NCI-H187 treated with DMSO at 0.1 percent for 48 hours (cell line): ENCODE measurements at places on chromosomes 6 and 20.

GRCh38 chr6:111416529-111416928 lies 66.5 kb downstream of the REV3L start:
- DNase-seq = no peak

GRCh38 chr6:62283796-62284411 lies 2.1 kb downstream of the KHDRBS2 start:
- no peak for DNase-seq

DNA sequence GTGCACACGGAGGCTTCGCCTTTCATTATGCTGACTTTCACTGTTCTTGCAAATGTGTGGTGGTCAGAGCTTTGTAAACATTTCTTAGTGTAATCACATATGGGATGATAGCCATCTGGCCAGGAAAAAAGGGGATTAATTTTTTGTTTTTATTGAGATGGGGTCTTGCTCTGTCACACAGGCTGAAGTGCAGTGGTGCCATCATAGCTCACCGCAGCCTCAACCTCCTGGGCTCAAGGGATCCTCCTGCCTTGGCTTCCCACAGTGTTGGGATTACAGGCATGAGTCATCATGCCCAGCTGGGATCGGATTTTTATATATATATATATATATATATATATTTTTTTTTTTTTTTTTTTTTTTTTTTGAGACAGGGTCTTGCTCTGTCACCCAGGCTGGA lies 11.0 kb upstream of the TIAM2 start:
- no peak for DNase-seq

DNA sequence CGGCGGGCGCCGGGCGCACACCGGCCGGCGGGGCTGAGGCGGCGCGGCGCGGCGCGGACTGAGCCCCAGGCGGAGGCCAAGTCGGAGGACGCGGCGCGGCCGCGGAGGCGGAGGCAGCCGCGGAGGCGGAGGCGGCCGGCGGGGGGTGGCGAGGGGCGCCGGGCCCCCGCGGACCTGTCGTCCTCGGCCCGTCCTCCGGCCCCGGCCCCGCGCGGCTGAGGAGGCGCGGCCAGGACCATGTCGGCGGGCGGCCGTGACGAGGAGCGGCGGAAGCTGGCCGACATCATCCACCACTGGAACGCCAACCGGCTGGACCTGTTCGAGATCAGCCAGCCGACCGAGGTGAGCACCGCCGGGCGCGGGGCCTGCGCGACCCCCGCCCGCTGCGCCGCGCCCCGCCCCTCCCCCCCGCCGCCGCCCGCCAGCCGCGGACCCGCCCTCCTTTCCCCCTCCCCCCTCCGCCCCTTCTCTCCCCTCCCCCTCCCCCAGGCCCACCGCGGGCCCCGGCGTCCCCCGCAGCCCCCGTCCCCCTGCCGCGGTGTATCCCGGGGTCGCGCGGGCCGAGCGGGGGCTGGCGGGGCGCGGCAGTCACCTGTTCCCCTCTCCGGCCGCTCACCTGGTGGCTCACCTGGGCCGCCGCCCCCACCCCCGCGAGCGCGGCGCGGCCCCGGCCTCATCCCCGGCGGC lies at the start of gene AFDN:
Gene AFDN (plus strand): TSS at position 16 of the 687 bp plus-strand sequence. CDS start 222 bp downstream, at position 238.
- no peak for DNase-seq

- no peak for DNase-seq
Observed at GRCh38 chr6:110708295-110708950, 106.8 kb downstream of the CDK19 start.

DNA sequence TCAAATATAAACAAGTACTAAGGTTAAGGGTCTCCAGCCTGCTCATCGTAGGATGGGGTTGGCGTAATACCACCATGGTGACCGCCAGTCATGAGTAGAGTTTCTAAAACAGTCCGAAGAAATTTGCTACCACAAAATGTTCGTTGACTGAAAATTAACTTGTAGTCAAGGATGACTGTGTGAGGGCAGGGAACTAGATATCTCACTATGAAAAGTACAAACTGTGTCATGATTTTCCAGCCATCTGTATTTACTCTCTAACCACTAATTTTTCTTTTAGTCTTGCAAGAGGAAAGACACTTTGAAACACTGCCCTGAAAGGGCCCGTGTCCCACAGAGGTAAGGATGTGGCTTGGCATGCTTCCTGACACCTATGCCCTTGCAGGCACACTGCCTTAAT lies 99.7 kb downstream of the IRF4 start:
- no peak for DNase-seq

GRCh38 chr6:137637121-137637520 lies 142.9 kb upstream of the OLIG3 start:
- DNase-seq = no peak

GRCh38 chr20:23584434-23585199 lies 16.3 kb upstream of the CST9L start:
- DNase-seq = no peak

GRCh38 chr6:139713900-139714506 lies 339.6 kb upstream of the CITED2 start:
- no peak for DNase-seq

- DNase-seq = no peak
Observed at GRCh38 chr20:58056021-58056591, 172.3 kb downstream of the ANKRD60 start.

DNA sequence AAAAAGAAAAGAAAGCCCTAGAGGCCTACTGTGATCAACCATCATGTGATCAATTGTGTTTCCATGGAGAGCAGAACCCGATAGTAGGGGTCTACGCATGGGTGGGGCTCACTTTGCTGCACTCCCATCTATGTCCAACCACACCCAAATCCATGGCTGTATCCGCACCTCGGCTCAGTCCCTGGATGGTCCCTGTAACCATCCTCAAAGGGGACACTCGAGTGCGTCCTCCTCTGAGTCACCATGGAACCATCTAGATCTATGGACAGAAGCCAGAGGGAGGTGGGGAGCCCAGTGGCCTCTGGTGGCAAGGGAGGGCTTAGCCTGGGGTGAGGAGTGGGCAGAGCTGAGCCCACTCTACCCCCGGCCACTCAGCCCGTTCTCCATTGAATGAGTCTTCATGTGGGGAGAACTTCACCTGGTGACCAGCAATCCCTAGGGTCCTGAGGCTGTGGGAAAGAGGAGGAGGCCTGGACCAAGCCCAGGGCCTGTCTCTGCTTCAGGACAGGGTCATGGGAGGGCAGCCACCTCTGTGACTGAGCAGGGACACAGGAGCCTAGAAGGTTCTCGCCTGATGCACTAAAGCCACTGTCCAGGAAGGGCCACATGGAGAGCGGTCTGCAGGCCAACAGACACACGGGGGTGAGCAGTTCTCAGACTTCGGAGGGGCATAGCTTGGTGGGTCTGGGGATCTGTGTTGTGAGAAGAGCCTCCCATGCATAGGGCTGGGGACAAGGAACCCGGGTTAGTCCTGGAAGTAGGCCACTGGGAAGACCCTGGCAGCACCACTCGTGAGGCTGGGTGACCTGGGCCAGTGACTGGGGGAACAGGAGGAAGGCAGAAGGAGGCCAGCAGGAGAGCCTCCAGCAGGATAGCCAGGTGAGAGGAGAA lies 19.3 kb downstream of the RAET1L start:
- no peak for DNase-seq

DNA sequence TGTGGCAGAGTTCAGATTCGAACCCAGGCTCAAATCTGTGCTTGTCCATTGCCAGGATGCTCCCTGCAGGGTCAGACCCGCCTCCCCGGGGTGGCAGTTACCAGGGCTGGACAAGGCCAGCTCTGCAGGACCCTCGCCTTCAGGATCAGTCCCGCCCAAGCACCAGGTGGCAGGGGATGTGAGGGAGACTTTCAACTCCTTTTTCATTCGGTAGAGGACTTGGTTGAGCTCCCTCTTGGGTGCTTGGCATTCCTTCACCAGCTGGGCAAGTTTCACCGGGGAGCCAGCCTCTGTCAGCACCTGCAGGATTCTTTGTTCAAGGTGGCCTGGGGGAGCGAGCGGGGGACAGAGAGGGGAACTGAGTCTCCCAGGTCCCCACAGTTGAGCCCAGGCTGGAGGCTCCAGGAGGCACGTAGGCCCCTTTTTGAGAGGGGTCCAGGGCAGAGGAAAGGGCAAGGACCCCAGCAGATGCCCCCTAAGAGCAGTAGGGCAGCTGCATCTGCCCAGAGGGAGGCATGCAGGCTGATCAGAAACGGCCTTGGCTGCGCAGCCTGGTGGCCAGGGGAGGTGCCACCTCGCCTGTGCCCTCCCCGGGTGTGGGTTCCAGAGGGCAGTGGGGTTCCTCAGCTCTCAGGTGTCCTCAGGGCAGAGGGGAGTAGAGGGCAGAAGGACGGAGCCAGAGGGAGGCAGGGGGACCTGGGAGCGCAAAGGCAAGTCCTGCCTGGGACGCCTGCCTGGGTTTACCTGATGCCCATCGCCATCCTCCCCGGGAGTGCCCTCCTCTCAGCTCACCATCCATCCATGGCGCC lies 3.9 kb downstream of the ZBP1 start:
- DNase-seq = no peak

DNA sequence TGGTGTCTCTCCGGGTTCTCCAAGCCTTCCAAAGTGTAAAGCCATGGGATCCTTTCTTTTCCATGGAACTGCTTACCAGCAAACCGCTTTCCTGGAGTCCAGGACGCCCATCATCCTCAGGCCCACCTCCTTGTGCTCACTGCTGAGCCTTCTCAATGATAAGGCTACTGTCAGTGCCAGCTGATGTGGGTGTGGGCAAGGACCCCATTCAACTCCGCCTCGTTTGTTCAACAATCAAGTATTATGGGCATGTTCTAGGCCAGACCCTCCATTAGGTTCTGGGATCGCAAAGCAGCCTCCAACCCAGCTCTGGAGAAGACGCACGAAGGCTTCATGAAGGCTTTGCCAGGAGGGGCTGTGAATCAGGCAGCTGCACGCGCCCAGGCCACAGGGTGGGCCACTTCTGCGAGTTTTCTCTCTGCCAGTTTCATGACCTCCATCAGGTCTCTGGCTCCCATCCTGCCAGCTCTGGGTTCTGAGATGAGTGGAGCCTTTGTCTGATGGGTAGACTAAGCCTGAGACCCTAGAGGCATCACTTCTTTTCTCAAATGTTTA lies 177.1 kb downstream of the MRPL14 start:
- no peak for DNase-seq

GRCh38 chr20:15807271-15807670 lies 766.0 kb downstream of the KIF16B start:
- no peak for DNase-seq

GRCh38 chr6:73207221-73207837 lies 18.0 kb downstream of the KHDC1L start:
- no peak for DNase-seq

DNA sequence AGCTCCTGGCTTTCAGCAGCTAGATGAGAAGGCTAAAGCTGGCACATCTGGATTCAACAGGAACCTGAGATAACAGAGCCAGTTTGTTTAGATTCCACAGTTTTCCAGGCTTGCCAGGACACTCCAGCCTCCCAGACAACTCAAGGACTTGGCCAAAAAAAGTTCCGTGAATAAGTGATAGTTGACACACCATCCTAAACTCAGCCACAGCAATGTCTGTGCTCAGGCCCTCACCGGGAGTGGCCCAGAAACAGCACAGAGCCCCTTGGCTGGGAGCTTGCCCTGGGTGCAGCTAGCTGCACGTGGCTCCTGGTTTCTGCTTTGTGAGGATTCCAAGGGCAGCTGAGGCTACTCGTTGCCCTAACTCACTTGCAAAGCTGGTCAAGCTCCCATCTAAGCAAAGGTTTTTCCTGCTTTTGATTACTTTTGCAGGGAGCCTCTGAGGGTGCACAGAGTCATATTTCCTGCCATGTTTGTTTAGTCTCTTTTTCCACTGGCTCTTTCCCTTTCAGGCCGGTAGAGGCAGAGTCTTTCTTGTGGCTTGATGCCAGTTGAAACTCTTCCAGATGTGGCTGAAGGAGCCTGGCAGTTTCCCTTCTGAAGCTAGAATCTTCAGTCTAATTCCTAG lies 118.3 kb upstream of the ECI2 start:
- no peak for DNase-seq

DNA sequence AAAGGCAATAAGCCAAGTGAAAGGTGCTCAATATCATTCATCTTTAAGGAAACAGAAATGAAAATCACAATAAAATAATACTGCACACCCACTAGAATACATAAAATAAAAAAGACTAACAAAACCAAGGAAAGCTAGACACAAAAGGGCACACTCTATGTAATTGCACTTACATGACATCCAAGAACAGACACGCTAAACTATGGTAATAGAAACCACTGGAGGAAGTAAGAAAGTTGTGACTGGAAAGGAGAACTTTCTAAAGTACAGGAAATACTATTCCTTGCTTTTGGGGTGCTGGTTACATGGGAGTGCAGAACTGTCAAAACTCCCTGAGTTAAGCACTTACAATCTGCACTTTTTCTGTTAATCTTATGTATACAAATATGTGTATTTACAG lies 253.7 kb upstream of the RUNX2 start:
- no peak for DNase-seq
